ENCODE measurements at places on chromosomes 11 and 22.

- no peak for DNase-seq
These were observed 2.2 kb upstream of the CABP2 start for GRCh38 chr11:67525275-67525976.

DNA sequence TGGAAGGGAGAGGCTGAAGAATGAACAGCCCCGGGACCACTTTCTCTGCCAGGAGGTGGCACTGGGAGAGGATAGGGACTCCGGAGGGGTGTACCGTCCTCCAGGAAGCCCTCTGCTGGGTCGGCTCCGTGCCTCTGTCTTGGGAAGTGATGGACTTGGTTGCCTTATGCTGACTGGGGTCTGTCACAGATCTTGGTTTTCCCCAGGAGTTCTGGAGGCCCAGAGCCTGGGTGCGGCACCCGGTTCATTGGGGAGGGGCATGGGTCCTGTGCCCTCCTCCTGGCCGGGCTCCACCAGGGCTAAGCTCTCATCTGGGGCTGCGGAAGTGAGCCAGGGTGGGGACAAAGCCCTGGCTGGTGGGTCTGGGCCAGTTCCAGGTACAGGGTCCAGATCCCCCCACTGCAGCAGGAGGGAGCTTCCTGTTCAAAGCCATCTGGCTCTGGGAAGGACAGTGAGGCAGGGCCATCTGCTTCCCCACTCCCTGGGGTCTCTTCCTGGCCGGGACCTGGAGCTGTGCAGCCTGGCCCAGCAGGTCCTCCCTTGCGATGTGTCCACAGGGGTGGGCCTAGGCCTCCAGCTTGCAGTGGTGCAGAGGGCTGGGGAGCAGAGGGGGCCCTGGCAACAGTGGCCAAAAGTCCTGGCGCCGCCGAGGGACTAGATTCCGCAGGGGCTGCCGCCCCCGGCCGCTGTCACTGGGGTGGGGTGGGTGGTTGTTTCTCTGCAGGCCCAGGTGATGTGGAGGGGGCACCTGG lies 1.1 kb upstream of the AP2A2 start:
- DNase-seq = no peak

GRCh38 chr22:17087498-17088131 lies 2.8 kb downstream of the IL17RA start:
- DNase-seq = peak; percentile 23

GRCh38 chr11:1908618-1909017 lies 10.9 kb upstream of the TNNT3 start:
- no peak for DNase-seq

GRCh38 chr11:45176996-45177395 lies 30.6 kb downstream of the PRDM11 start:
- DNase-seq = no peak

- DNase-seq = no peak
These were observed 610.0 kb upstream of the CADM1 start for GRCh38 chr11:116114198-116114651.

DNA sequence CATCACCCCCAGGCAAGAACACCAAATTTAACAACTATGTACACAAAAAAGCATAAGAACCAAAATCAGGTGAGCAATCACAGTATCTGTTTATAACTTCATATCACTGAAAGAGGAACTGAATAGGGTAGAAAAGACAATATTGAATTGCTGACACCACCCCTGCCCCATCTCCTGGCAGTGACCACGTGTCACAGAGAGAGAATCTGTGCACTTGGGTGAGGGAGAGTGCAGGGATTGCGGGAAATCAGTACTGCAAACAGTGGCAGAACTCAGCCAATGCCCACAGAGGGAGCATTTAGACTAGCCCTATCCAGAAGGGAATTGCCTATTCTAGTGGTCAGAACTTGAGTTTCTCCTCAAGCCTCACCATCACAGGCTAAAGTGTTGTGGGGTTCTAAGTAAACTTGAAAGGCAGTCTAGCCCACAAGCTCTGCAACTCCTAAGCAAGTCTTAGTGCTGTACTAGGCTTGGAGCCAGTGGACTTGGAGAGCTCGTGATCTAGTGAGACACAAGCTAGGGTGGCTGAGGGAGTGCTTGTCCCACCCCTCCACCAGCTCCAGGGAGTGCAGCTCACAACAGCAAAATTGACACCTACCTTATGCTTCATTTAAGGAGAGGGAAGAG lies 82.8 kb upstream of the PTH start:
- DNase-seq = no peak

- no peak for DNase-seq
These were observed 142.3 kb upstream of the MTNR1B start for GRCh38 chr11:92827132-92827531.

- DNase-seq = no peak
These were observed 173.7 kb upstream of the NECTIN1 start for GRCh38 chr11:119902656-119903231.

DNA sequence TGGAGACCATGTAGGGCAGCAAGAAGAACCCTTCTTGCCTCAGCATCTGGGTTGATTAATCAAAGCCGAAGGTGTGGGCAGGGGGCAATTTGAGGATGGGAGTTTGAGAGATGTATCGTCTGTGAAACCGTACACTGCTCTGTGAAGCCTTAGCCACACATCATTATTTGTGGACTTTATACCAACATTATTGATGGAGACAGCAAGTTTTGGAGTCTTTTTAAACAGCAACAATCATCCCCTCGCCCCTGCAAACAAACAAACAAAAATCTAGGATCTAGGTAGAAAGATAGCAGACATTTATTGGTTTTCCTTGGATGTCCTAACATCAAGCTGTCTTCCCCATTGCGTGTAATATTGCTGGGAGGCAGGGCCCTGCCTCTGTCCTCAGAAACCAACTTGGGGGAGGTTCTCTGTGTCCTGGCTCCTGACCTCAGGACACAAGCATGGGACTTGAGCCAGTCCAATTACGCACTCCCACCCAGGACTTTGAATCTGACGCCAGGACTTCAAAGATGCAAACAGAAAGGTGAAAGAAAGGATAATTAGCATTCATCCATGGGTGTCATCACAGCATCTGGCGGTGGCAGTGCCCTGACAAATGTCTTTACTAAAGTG lies 61.6 kb upstream of the PLET1 start:
- no peak for DNase-seq

DNA sequence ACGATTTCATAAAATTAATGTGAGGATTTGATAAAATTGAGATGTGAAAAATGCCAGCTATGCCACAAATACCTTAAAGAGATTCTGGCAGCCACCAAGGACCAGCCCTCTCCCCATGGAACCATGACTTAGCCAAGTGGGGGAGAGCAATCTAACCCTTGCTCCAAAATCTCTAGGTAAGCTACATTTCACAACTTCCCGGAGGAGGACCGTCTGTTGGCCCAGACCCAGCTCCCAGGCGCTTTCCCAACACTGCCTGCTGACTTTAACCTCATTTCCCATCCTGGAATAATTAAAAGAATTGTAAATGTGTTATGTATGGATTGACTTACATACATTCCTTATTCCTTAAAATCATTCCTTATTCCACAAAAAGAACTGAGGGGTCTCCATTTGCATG lies 47.5 kb upstream of the TENM4 start:
- no peak for DNase-seq

- peak; percentile 1 for DNase-seq
These were observed 236.7 kb downstream of the TTC28 start for GRCh38 chr22:28442711-28443525.

GRCh38 chr11:61279934-61280659 lies 15.0 kb downstream of the VWCE start:
- no peak for DNase-seq

DNA sequence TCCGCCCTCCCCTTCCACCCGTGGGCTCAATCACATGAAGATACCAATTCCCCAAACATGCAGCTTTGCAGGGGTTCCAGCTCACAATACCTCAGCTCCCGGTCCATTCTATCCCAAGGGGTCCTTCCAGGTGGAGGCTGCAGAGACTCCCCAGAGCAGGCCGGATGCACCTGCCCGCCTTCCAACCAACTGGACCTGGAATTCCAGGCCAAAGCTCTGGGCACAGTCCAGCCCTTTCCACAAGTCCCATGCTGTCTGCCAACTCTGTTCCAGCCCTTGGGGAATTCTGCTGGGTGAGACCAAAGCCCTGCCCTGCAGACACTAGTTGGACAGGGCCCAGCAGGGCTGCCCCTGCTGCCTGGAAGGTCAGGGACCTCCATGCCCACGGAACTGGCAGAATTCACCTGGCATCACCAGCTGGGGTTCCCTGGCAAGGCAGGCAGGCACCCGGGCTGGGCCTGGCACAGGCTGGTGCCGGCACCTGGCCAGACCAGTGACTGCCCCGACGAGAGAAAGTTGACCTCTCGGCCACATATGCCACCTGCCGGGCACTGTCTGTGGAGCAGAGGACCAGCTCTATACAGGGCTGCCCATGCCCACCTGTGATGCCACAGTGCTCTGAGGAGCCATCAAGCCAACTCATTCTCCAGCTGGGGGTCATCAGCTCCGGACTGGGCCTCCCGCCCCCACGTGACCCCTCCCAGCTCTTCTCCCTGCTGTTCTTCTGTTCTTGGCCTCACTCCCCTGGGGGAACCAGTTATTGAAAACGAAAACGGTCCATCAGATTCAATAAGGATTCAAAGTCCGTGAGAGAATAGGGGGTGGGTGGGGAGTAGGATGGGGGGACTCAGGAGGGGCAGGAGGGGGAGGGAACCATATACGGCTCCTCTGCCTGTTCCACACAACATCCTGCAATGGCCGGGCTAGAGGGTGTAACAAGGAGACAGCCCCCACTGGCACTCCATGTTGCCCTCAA lies 4.7 kb downstream of the SYT7 start:
- no peak for DNase-seq

DNA sequence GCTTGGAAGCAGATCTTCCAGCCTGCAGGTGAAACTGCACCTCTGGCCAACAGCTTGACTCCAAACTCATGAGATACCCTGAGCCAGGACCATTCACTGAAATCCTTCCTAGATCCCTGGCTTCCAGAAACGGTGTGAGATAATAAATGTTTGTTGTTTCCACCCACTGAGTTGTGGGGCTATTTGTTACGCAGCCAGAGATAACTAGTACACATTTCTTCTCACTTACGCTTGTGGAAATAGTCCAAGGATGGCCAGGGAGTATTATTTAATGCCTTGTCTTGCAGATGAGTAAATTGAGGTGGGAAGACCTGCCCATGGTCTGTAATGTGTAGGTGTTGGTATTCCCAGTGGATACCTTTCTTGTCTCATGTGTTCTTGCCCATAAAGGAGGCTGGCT lies 76.0 kb upstream of the CRYBB3 start:
- no peak for DNase-seq

DNA sequence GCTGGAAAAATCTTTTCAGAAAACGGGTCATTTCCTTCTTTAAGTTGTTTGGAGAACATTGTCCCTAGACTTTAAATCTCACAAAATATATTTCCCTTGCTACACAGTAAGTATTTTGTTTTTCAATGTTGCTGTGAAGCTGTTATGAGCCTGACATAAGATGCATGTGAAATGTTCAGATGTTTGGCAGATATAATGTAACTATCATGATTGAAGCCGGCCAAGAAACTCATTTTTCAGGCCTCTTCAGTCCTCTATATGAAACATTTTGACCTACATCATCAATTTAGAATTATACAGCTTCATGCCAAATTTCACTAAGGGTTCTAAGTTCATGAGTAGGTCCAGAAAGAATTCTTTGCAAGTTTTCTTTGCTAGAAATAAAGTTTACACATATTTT lies 133.8 kb downstream of the JRKL start:
- DNase-seq = no peak

DNA sequence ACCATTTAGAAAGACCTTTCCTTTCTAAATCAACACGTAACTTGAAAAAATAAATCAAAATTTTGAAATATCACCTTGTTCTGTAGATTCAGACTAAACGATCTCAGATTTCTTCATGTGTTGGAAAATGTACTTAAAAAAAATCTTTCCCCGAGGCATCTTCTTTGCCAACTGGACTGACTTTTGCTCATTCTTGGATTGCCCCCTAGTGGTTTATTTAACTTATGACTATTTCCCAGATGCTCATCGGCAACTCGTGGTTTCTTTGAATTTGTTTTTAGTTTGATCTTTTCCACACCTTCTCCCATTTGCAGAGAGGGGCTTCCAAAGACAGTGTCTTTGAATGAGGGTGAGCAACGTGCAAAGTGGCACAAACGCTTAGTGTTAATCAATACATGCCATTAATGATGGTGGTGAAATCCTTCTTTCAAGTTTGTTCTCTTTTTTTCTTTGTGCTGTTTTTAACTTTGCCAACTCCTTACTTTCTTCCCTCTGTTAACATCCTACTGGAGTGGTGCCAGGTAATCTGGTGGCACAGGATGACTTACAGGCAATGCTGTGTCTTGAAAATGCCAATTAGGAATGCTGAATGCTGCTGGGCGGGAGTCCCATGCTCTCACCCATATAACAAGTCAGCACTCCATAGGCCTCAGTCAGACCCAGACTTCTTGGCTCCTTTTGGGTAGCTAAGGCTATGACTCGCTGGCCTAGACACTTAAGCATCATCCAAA lies 18.3 kb downstream of the PRSS23 start:
- DNase-seq = no peak

- no peak for DNase-seq
These were observed 4.2 kb downstream of the SHANK2 start for GRCh38 chr11:71248251-71248570.

DNA sequence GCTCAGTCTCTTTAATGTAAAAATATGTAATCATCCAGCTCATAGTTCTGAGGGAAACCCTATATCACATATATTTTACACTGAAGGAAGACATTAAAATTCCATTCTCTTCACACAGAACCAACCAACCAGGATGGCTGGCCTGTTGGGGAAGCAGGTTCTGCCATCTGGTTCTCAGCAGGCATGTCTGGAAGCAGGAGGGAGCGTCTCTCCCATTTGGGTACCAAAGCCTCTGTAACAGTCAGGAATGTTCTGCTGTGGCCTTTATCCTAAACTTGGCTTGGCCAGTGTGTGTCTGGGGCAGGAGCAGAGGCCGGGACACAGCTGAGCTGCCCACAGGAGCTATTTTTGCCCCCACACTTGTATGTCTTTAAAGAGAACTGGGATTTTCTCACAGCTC lies 29.2 kb downstream of the SGSM3 start:
- DNase-seq = no peak

DNA sequence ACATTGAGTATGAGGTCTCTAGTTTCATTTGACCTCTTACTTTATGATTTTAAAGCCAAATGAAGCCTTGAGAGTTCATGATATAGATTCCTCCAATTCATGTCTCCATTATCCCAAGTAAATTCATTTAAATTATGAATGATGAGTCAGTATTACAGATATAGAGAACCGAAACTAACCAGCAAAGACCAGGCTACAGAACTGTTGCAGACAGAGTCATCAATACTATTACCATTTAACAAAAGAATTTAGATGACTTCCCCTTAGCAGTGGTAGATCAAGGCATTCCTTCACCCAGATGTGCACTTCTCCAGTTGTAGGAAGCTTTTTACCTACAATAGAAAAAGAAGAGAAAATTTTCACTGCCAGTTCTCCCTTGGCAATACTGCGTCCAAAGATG lies 11.8 kb upstream of the CCDC89 start:
- DNase-seq = no peak

DNA sequence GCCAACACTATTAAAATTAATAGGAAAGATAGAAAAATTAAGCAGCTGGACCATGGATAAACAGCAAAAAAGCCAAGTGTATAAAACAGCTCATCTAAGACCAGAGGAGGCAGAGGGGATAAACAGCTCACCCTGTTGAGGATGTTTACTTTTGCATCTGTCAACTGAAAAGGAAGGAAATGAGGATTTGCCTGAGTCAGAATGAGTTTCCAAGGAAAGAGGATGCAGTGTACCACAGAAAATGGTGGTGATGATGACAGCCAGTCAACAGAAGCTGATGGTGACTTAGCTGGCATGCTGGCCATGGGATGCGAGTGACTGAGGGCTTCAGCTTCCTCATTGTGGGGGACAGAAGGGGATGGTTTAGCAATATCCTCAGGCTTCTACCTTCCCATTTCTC lies 183.5 kb downstream of the KIRREL3 start:
- DNase-seq = no peak

Measured in activated CD4-positive, alpha-beta T cell treated with anti-CD3 and anti-CD28 coated beads, Interleukin-2, amount 50 U/mL, for 1 hour (primary cell).